ENCODE measurements at places on chromosomes 2 and 18. TPM values are rescaled to one million over a fixed set of nuclear protein-coding genes. Genes with fewer than 3 reads are reported as not detected.

The PSMA8 gene
- not detected for total RNA-seq

The SLC39A6 gene
- total RNA-seq, result 24.7 TPM

The TNS1 gene
- 407 TPM for total RNA-seq

The ARHGAP25 gene
- total RNA-seq, result 1.9 TPM

The TLX2 gene
- total RNA-seq, result not detected

The CNDP1 gene
- not detected for total RNA-seq

The TEKT4 gene
- total RNA-seq, result not detected

The GRHL1 gene
- 0.52 TPM for total RNA-seq

The GAD1 gene
- total RNA-seq, result not detected

GRCh38 chr2:112108178-112108832 lies 29.9 kb upstream of the FBLN7 start:
- no peak overlapping the region for H3K27ac ChIP-seq
- DNase-seq, result no peak
- no peak overlapping the region for H3K4me3 ChIP-seq

GRCh38 chr2:68909793-68910674 lies 38.8 kb upstream of the BMP10 start:
- no peak overlapping the region for H3K27ac ChIP-seq
- peaks cover 8% of the 10 kb centered on the region for H3K4me1 ChIP-seq
- H3K4me3 ChIP-seq, result no peak overlapping the region
- DNase-seq, result peak; percentile 24
- no peaks in the 10 kb centered on the region for H3K36me3 ChIP-seq

DNA sequence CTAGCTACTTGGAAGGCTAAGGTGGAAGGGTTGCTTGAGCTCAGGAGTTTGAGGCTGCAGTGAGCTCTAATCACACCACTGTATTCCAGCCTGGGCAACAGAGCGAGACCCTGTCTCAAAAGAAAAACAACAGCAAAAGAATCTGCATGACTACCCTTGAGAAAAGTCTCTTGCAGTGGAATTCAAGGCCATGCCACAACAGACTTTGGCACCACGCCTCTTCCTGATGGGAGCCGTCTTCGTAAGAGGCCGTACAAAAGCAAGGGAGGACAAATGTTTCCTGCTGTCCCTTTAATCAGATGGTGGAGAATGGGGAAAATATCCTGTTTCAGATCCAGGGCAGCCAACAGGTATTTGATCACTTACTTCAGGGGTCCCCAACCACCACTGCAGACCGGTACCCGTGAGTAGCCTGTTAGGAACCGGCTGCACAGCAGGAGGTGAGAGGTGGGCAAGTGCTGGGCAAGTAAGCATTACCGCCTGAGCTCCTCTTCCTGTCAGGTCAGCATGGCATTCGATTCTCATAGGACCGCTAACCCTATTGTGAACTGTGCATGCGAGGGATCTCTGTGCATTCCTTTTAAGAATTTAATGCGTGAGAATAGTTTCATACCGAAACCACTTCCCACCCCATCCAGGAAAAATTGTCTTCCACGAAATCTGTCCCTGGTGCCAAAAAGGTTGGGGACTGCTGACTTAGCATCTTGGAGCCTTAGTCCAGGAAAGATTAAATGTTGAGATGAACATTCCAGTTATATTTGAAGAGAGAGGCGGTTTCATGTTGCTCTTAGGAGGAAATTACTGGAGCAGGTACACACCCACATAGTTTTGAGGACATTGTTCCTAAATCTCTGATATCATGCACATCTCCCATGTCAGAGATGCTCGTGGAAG lies 94.4 kb upstream of the XPO1 start:
- H3K36me3 ChIP-seq, result no peaks in the 10 kb centered on the region
- no peaks in the 10 kb centered on the region for H3K4me1 ChIP-seq
- H3K27me3 ChIP-seq, result no peaks in the 10 kb centered on the region
- no peak overlapping the region for H3K27ac ChIP-seq
- H3K4me3 ChIP-seq, result no peak overlapping the region

GRCh38 chr18:53224128-53224778 lies 884.3 kb downstream of the DCC start:
- no peak for DNase-seq
- no peak overlapping the region for H3K27ac ChIP-seq
- no peaks in the 10 kb centered on the region for H3K27me3 ChIP-seq
- no peaks in the 10 kb centered on the region for H3K4me1 ChIP-seq
- no peaks in the 10 kb centered on the region for H3K36me3 ChIP-seq
- no peak overlapping the region for H3K4me3 ChIP-seq

GRCh38 chr2:164368896-164369295 lies 252.4 kb downstream of the GRB14 start:
- no peak overlapping the region for H3K4me3 ChIP-seq
- H3K4me1 ChIP-seq, result no peaks in the 10 kb centered on the region
- H3K27ac ChIP-seq, result no peak overlapping the region
- no peak for DNase-seq
- no peaks in the 10 kb centered on the region for H3K27me3 ChIP-seq
- no peaks in the 10 kb centered on the region for H3K36me3 ChIP-seq

- H3K4me1 ChIP-seq, result no peaks in the 10 kb centered on the region
- H3K27me3 ChIP-seq, result no peaks in the 10 kb centered on the region
- H3K36me3 ChIP-seq, result no peaks in the 10 kb centered on the region
- no peak for DNase-seq
- no peak overlapping the region for H3K4me3 ChIP-seq
Observed at GRCh38 chr2:20877960-20878359, 55.1 kb upstream of the LDAH start.

DNA sequence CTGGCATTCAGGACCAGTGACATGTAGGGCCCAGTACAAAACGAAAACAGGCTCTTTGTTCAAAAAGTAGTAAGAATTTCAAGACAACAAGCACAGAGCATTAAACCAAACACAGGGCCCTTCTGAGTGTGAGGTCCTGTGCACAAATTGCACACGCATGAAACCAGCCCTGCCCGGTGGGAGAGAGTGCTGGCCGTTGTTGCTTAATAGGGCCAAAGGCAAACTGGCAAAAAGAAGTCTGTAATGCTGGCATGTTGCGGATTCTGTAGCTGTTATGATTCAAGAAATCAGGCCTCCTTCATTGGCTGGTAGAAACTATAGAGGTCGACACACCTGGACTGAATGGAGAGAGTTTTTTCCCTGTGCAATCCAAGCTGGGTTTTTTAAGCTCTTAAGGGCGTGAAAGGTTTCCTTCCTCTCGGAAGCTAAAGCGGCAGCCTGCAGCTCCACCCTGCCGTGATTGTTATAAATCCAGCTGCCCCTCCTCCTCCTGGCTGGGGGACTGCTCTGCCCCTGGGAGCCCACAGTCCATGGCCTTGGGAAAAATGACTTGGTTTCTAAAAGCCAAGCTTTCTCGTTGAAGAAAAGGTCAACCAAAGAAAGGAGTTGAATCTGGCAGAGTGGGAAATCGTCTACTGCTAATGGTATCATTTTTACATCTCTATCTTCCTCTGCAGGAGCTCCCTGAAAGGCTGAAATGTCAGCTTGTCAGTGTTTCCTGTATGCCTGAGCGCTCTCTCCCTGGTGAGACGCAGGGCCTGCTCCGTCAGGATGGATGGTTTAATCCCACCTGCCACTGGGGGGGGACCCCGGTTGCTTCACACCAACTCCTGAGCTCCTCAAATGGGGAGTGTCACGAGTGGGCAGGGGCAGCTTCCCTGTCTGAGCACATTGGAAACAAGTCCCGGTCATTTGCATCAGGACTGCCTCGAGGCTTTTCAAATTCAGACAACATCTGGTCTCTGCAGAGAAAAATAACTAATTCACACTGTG lies 143.6 kb downstream of the ALPK2 start:
- H3K4me3 ChIP-seq, result no peak overlapping the region
- no peak for DNase-seq

DNA sequence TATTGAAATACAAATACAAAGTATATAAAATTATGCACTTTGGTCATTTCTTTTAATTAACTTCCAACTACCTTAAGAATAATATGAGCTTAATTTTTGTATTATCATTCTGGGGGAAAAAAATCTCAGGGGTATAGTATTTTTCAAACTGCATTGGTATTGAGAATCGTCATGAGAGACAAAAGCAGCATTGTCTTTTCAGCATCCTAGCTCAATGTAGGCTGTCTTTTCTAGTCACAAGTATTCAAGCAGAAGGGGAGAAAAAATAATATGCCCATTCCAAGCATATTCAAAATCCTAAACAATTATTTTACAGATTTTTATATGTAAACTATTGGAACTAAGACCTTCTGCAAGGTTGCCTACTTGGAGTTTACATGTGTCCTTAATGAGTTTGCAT lies 693.3 kb downstream of the LRP1B start:
- H3K27me3 ChIP-seq, result no peaks in the 10 kb centered on the region
- H3K4me3 ChIP-seq, result no peak overlapping the region
- H3K4me1 ChIP-seq, result no peaks in the 10 kb centered on the region
- H3K27ac ChIP-seq, result no peak overlapping the region
- no peaks in the 10 kb centered on the region for H3K36me3 ChIP-seq

DNA sequence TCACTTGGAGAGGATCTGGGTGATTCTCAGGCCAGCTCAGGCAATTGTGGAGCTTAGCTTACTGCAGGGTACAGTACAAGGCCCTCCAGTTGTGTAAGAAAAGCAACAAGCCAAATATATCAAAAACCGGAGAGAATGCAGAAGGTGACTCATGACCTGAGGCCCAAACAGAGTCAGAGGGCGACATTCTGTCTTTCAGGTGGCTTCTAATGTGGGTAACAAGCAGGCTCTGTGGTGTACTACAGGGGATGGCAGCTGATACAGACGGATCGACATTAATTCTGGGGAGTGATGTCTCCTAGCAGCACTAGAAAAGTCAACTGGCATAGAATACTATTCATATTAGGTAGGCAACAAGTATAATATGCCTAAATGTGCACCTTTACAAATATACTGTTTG lies 219.5 kb upstream of the SOX11 start:
- no peaks in the 10 kb centered on the region for H3K27me3 ChIP-seq
- no peak for DNase-seq
- H3K4me3 ChIP-seq, result no peak overlapping the region
- no peaks in the 10 kb centered on the region for H3K4me1 ChIP-seq
- no peaks in the 10 kb centered on the region for H3K36me3 ChIP-seq

DNA sequence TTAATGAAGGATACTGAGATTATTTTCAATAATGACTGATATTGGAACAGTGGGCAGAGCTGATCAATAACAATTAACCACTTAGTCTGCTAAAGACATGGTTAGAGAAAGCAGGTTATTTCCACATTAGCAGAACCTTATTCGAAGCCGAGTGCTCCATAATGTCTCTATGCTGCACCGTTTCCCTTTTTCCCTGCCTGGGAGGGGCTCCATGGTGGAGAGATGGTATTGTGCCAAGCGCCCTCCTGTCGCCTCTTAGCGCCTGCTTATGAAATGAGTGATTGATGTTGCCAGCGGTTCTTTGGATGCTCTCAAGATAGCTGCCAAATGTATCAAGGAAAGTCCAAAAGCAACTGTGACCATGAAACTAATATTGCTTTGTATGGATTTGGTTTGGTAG lies 34.6 kb upstream of the INSIG2 start:
- DNase-seq, result no peak
- no peak overlapping the region for H3K4me3 ChIP-seq
- H3K36me3 ChIP-seq, result no peaks in the 10 kb centered on the region
- H3K27me3 ChIP-seq, result peaks cover 3% of the 10 kb centered on the region

DNA sequence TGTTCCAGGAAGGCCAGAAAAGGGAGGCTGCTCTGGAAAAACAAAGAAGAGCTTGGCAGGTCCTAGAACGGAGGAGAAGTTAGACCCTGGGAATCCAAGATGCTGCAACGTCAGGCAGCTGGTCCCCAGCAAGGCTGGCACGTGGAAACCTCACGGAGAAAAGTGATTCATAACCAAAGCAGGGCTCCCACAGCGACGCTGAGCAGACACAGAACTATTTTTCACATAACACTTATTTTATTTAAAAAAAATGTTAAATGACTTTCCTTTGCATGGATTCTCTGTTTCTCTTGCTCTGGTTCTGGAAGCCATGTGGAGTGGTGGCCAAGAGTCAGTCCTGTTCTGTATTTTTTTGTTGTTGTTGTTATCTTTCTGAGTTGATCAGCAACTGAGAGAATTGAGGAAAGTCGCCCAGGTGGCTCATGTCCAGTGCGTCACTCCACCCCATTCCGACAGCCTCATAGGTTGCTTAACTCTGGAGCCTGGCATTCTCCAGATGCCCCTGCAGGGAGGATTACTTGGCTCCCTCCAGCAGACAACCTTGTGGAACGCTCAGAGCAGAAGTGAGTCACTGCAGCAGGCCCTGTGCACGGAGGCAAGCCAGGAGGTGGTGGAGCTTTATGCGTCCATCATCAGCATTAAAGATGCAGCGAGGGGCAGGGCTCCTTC lies 229.9 kb upstream of the HDAC4 start:
- H3K4me3 ChIP-seq, result no peak overlapping the region
- peak; percentile 86 for DNase-seq
- no peaks in the 10 kb centered on the region for H3K36me3 ChIP-seq
- H3K27ac ChIP-seq, result peak overlapping the region; percentile 64
- no peaks in the 10 kb centered on the region for H3K27me3 ChIP-seq

- no peak overlapping the region for H3K4me3 ChIP-seq
- DNase-seq, result no peak
Observed at GRCh38 chr2:28684142-28684858, 67.3 kb upstream of the PPP1CB start.

DNA sequence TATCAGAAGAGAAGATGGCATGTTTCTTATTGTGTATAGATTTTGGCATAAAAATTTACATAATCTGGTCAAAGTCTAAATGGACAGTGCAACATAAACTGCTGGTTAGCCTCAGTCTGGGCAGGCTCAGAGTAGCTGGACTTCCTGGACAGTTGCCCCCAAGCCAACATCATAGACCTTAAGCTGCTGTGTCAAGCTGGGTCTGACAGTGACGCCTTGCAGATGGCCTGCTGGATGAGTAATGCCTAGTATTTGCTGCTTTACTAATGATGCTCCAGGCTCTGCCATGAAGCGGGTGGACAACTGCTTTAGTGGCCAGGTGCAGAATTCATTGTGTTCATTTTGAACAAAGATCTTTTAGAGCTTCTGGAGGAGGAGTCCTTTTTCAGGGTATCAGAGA lies 603.7 kb upstream of the ZEB2 start:
- H3K4me3 ChIP-seq, result no peak overlapping the region
- H3K36me3 ChIP-seq, result no peaks in the 10 kb centered on the region
- no peak for DNase-seq
- no peaks in the 10 kb centered on the region for H3K4me1 ChIP-seq

- no peak overlapping the region for H3K4me3 ChIP-seq
- no peaks in the 10 kb centered on the region for H3K4me1 ChIP-seq
- no peaks in the 10 kb centered on the region for H3K36me3 ChIP-seq
- H3K27me3 ChIP-seq, result no peaks in the 10 kb centered on the region
- no peak for DNase-seq
Observed at GRCh38 chr18:31274931-31275330, 43.0 kb upstream of the DSG1 start.

GRCh38 chr2:159246325-159246988 lies 40.0 kb downstream of the WDSUB1 start:
- H3K4me1 ChIP-seq, result peaks cover 10% of the 10 kb centered on the region
- no peak overlapping the region for H3K4me3 ChIP-seq
- no peaks in the 10 kb centered on the region for H3K36me3 ChIP-seq
- H3K27me3 ChIP-seq, result no peaks in the 10 kb centered on the region
- no peak for DNase-seq

DNA sequence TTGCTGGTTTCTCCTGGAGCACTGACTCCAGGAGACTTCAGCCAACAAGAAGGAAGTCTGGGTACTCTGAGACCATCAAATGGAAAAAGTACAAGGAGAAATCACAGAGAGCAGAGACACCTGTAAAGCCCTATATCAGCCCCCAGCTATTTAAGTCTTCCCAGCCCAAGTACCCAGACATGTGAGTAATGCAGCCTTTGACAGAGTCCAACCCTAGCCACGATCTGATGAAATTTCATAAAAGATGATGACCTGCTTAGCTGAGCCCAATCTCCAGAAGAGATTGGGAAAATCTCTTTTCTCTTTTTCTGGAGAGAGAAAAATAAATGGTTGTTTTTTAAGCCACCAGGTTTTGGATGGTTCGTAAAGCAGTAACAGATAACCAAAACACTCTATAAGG lies 196.6 kb downstream of the NBAS start:
- no peaks in the 10 kb centered on the region for H3K27me3 ChIP-seq
- no peaks in the 10 kb centered on the region for H3K4me1 ChIP-seq
- DNase-seq, result no peak
- H3K27ac ChIP-seq, result no peak overlapping the region
